ENCODE measurements at places on chromosomes 12 and 14.

DNA sequence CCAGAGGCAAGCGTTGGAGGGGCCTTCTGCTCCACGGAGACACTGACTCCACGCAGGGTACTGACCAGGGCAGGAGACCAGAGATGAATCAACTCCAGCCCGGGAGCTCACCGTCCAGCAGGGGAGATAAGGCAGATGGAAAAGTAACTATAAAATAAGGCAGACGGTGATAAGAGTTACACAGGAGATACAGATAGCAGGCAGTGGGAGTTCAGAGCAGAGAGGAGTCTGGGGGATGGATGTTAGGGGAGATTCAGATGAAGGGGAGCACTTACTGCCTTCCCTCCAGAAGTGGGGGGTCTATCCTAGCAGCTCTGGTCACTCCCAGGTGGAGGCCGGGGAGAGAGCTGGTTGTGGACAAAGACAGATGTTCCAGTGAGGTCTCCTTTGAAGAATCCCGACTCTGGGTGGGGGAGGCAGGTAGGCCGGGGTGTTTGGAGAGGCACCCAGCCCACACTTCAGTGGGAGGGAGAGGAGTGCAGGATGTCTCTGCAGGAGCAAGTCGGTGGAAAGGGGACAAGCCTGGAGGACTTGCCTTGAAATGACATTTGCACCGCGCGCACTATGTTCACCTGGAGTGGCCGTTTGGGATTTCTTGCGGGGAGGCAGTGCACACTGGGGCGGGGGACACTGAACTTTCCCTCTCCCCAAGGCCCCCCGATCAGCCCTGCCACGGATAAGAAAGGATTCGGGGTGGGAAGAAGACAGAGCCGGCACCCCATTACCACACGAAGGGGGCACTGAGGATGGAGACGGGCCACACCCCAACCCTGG is 1.2 kb downstream of the PITPNM2 start:
- no peak for DNase-seq

DNA sequence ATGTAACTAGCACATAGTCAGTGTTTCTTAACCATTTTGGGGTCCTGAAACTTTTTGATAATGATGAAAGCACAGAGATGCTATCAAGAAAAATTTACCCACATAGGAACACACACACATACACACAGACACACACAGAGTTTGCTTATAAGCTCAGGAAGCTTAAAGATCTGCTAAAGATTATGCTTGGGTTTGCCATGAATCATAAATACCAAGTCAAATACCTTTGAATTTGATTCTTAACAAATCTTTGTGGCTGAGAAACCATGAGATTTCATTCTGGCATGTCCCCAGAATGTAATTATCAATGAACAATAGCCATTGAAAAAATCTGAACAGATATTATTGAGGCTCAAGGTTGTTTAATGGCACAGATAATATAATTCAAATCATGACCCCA is 89.2 kb downstream of the NTS start:
- DNase-seq: no peak

- DNase-seq: no peak
These were observed 31.4 kb downstream of the PSMC1 start for GRCh38 chr14:90287791-90288190.

DNA sequence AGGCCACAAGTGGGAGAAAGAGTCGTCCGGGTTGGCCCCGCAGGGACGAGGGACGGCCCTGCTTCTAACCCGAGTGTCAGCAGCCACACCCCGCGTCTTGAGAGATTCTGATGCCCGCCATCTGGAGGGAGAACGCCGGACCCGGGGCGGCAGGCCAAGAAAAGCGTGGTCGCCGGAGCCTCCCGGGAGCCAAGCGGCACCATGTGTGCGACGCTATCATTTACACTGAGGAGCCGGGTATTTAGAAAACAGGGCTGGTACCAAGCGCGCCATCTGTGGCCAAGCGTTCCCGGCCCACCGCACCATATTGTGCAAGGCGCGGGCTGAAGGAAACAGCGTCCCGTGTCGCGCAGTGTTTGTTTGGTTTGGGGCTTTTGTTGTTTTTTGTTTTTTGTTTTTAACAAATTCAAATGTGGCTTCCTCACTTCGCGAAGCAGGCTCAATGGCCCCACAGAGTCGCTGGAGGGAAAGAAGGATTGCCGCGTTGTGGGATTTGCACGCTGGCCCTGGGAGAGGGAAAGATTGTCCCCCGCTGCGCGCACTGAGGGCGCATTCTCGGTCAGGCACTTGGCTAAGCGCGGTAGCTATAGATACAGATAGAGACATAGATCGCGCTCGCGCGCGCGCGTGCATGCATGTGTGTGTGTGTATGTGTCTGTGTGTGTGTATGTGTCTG is 153.8 kb downstream of the BCL11B start:
- no peak for DNase-seq

DNA sequence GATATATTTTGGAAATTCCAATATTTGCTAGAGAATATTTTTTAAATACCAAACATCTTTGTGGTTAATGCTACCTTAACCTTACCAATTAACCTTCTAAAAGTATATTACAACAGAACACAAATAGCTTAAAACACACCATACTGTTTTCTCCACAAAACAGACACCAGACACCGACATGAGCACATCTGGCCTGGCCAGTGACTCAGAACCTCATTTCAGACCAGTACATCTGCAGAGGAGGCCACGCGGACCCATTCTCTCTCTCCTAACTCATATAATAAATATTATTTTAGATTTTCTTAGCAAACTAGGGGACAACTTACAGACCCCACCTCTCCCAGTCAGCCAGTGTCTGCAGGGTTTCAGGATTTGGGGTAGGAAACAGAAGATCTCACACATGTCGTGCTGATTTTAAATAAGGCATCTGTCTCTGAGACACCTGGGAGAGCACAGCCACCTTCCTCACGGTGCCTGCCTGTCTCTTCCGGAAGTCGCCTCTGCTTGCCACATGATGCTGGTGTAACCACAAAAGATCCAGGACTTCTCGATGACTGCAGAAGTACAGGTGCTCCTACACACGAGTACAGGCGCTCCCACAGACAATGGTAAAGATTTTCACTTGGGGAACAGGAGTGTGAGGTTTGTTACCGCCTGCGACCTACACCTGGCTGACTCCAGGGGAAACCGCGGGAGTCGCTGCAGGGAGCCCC is 9.7 kb upstream of the ANKLE2 start:
- DNase-seq: no peak

DNA sequence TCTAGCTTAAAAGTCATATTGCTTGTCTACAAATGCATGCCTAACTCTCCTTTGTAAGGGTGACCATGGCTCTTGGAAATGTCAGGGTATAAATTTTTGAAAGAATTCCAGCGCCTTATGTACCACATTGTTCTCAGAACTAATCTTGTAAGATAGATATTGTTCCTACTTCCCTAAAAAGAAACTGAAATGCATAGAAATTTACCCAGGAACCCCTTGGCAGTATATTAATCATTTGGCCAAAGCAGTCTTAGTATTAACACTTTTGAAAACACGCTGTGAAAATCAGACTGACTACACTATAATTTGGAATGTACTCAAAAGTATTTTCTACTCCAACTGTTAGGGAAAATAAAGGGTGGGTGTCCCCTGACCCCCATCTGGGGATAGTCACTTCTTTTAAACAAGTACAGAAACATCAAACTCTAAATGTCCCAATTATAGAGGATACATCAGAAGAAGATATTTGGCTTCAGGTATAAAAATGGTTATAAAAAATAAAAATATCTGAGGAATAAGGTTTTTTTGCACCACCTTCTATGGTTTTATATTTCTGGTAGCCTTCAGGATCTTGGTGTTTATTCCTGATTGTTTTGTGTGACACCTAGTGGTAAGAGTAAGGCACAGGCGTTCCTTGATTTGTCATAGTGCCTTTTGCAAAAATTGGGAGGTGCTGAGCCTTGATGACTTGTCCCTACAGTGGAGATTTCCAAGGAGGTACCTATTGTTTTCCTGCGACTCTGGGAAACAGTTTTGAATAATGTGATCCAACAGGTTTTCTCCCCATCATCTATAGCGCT is 2.2 kb upstream of the NFKBIA start:
- no peak for DNase-seq
